Thyroid gland (tissue), 4 donors: ENCODE measurements at places on chromosomes 7 and 10. TPM values are rescaled to one million over a fixed set of nuclear protein-coding genes. Genes with fewer than 3 reads are reported as not detected.

Gene POLD2
- total RNA-seq = 56.9 TPM

Gene FGFBP3
- 0.96 TPM for total RNA-seq

Gene CPA5
- not detected for total RNA-seq

Gene PRSS37
- total RNA-seq = not detected

Gene PRPS1L1
- total RNA-seq = not detected

Gene RBP3
- not detected for total RNA-seq

- no peak for DNase-seq
- no peaks in the 10 kb centered on the region for H3K27me3 ChIP-seq
- H3K4me3 ChIP-seq = no peak overlapping the region
- no peaks in the 10 kb centered on the region for H3K36me3 ChIP-seq
Measured at GRCh38 chr10:130998046-130998435, 313.5 kb downstream of the TCERG1L start.

DNA sequence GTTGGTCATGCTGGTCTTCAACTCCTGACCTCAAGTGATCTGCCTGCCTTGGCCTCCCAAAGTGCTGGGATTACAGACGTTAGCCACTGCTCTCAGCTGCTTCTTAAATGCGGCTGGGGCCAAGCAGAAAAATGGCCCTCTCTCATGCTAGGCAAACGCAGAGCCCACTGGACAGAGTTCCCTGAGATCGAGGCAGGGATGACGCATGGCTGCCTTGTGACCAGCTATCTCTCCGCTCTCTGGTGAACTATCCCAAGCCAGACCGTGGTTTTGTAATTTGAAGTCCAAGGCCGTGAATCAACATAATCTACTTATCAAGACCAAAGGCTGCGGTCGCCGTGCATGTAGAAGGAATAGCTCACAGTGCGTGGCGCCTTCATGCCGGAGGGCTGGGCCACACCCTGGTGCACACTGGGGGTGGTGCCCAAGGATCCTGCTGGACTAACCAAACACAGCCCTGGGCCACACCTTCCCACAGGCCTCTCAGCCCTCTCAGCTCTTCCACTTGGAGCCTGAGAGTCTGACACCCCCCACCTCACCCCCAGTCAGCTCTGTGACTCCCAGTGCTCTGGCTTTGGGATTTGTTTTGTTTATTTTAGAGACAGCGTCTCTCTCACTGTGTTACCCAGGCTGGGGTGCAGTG is 88.1 kb upstream of the CUX1 start:
- peak; percentile 92 for DNase-seq
- no peaks in the 10 kb centered on the region for H3K36me3 ChIP-seq
- no peaks in the 10 kb centered on the region for H3K27me3 ChIP-seq

DNA sequence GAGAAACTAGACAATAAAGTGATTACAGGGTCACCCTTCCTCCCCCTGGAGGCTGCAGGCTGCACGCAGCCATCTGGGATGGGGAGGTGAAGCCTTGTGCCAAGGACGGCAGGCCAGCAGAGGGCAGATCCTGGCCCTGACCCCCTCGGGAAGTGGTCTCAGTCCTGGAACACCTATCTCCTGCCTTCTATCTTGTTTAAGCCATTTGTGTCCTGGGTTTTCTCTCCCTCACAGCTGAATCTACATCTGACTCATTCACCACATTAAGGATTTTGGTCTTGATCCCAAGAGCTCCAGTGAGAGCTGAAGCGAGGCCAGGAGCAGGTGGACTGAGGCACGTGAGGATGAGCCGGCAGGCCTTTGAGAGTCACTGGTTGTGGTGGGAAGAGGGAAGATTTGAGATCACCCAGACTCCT is 16.4 kb upstream of the PARP12 start:
- H3K4me3 ChIP-seq = no peak overlapping the region
- no peak for DNase-seq
- no peaks in the 10 kb centered on the region for H3K27me3 ChIP-seq
- H3K4me1 ChIP-seq = no peaks in the 10 kb centered on the region

DNA sequence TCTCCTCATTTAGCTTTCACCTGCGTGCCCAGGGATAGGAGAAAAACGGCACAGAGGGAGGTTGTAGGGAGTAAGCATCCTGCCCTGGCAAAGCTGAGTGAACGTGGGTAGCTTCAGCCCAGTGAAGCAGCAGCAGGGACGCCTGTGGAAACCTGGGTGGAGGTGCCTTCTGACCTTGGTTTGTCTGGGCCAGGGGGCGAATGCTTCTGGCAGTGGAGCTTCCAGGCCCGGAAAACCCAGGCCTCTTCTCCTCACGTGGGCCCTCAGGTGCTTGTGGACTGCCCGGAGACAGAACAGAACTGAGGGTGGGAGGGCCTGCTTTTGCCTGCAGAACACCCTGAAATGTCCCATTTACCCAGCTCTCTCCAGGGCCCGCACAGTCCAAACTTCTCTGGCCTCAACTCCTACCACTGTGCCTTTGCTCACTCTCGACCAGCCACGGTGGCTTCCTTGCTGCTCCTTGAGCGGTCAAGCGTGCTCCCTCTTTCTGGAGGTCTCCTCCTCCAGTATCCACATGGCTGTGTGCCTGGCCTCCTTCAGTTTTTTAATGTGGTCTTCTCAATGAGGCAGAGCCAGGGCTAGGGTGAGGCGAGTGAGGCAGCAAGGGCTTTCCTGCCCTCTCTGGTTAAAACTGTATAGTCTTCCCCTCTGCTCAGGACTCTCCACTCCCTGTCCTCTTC is 62.4 kb downstream of the TMEM209 start:
- H3K4me3 ChIP-seq = no peak overlapping the region
- H3K27ac ChIP-seq = peak overlapping the region; percentile 96
- H3K27me3 ChIP-seq = no peaks in the 10 kb centered on the region
- H3K4me1 ChIP-seq = peaks cover 76% of the 10 kb centered on the region
- DNase-seq = peak; percentile 88

DNA sequence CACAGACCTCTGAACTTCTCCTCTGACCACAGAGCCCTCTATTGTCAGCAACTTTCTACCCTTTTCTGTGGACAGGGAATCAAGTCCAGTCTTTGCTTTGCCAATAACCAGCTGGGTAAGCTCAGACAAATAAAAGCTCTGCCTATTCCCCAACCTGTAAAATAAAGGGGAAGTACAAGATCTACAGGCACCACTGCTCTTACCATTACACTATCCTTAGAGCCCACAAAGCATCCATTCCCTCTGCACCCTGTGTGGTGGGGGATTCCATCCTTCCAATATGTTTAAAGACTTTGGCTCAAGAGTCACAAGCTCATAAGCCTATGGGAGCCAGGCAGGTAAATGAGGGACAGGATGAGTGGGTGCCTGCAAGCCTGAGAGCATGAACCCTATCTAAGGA is 88.2 kb downstream of the PARD3 start:
- no peaks in the 10 kb centered on the region for H3K36me3 ChIP-seq
- H3K4me3 ChIP-seq = no peak overlapping the region
- no peaks in the 10 kb centered on the region for H3K27me3 ChIP-seq

GRCh38 chr7:12747687-12748306 is 60.4 kb downstream of the ARL4A start:
- H3K36me3 ChIP-seq = no peaks in the 10 kb centered on the region
- H3K4me1 ChIP-seq = no peaks in the 10 kb centered on the region
- H3K4me3 ChIP-seq = no peak overlapping the region

GRCh38 chr7:157355784-157356511 is 19.1 kb downstream of the DNAJB6 start:
- H3K4me3 ChIP-seq = no peak overlapping the region
- H3K4me1 ChIP-seq = peaks cover 45% of the 10 kb centered on the region
- H3K27me3 ChIP-seq = no peaks in the 10 kb centered on the region
- DNase-seq = peak; percentile 89
- H3K36me3 ChIP-seq = no peaks in the 10 kb centered on the region

GRCh38 chr10:91206427-91206826 is 14.0 kb upstream of the PCGF5 start:
- H3K4me3 ChIP-seq = no peak overlapping the region
- no peak overlapping the region for H3K27ac ChIP-seq
- peaks cover 2% of the 10 kb centered on the region for H3K4me1 ChIP-seq
- H3K27me3 ChIP-seq = no peaks in the 10 kb centered on the region
- no peaks in the 10 kb centered on the region for H3K36me3 ChIP-seq
- no peak for DNase-seq

DNA sequence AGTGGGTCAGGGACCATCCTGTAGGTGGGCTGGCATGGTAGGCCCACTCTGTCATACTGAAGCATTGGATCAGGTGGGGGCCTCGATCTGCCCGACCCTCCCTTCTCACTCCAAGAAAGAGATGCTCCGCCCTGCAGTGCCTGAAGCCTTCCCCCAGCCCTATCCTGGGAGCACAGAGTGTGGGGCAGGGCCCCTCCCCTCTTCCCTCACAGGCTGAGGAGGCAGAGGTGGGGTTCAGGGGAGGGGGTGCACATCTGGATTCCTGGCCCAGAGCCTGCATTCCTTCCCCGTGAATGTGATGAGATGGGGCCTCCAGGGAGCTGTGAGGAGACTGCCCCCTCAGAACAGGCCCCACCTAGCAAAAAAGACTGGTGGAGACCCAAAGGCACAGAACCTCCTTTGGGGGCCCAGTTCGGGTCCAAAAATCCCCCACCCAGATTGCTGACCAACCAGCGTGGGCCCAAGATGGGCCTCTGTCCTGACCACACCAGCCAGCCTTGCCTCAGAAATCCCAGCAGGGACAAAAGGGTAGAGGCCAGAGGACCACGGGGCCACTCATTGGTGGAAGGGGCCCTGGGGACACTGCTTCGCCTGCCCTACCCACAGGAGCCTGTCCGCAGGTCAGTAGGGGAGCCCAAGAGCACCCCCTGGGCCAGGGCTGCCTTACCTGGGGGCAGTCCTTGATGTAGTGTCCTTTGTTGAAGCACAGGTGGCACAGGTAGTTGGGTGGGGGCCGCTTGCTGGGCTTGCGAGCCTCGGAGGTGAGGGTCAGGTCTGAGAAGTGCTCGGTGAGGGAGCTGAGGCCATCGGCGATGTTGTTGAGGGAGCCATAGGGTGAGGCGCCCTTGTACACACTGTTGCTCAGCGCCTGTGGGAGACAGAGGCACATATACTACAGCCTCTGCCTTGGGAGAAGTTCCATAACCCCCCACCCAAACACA is 13.3 kb downstream of the ZCCHC24 start:
- H3K4me3 ChIP-seq = no peak overlapping the region
- H3K27me3 ChIP-seq = no peaks in the 10 kb centered on the region
- H3K27ac ChIP-seq = peak overlapping the region; percentile 61

- no peaks in the 10 kb centered on the region for H3K4me1 ChIP-seq
- H3K27ac ChIP-seq = no peak overlapping the region
- DNase-seq = no peak
Measured at GRCh38 chr7:13153742-13154141, 466.3 kb downstream of the ARL4A start.

GRCh38 chr10:77392236-77392721 is 245.3 kb downstream of the KCNMA1 start:
- DNase-seq = no peak
- H3K4me1 ChIP-seq = no peaks in the 10 kb centered on the region
- no peaks in the 10 kb centered on the region for H3K27me3 ChIP-seq
- no peak overlapping the region for H3K27ac ChIP-seq
- no peak overlapping the region for H3K4me3 ChIP-seq

- H3K27ac ChIP-seq = no peak overlapping the region
- no peak for DNase-seq
- H3K4me1 ChIP-seq = no peaks in the 10 kb centered on the region
Measured at GRCh38 chr7:31747553-31747952, 60.5 kb downstream of the PPP1R17 start.
